ENCODE measurements at places on chromosomes 12 and 14.

- no peak for DNase-seq
Measured at GRCh38 chr14:58488550-58488949, 61.0 kb downstream of the KIAA0586 start.

DNA sequence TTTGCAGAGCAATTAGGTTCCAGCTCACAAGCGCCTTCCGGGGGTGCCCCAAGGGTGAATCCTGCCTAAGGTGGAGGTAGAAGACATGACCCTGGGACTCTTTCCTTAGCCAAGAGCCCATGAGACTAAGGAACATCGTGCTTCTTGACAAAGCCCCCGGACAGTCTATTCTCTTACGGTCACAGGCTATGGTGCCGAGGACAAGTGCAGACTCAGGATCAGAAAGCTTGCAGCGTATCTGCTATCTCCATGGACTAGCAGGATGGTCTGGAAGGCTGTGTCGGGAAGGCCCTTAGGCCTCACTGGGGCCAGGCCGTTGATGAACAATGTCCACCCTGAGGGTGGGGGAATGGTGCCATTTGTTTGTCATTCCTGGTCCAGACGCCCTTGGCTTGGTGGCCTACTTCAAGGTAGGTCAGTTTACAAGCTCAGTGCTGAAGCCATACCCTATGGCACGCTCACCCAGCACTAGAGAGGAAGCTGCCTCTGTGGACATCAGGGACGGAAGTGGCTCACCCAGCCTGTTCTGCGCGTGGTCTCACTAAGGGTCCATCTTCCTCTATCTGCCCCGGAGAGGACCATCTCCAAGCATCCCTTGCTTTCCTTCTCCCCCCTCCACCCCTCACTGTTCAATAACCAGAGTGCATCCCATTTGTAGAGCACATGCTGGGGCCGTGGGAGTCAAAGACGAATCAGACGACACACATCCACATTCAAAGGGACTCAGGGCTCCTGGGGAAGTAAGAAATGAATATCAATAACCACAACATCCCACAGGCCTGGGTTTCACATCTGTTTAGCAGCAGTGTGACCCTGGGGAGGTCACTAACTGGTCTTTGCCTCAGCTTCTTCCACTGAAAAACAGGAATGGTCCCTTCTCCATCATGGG is 45.0 kb upstream of the IQSEC3 start:
- peak; percentile 60 for DNase-seq

- no peak for DNase-seq
Measured at GRCh38 chr12:13592063-13592942, 389.1 kb downstream of the GRIN2B start.

- DNase-seq, result no peak
Measured at GRCh38 chr12:66623455-66623854, 55.4 kb downstream of the GRIP1 start.

DNA sequence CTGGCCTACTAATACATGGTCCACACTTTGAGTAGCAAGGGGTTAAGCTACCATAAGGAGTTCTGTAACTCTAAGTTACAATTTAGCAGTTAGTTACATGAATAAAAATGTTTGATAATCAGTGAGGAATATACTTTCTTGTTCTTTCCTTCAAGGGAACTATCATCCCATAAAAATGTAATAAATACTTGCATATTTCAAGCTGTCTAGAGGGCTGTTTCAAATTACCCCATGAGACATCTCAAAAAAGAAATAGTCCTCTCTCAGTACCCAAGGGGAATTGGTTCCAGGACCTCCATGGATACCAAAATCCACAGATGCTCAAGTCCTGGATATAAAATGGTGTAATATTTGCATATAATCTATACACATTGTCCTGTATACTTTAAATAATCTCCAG is 48.7 kb upstream of the GNG2 start:
- DNase-seq, result peak; percentile 22

DNA sequence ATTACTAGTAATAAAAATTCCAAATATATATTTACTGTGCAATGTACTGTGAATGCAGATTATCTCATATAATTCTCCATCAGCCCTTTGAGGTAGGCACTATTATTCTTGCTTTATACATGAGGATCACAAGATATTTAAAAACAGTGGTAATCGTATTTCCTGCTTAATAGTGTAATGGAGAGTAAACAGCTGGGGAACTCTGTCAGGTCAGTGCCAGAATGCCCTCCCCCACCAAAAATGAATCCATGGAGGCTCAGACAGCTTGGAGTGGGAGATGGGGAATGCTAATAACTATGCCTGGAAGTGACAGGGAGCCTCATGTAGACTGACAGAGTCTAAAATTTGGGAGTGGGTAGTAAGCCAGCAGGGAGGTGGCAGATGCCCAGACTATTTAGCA is 153.6 kb downstream of the PAH start:
- DNase-seq, result no peak

GRCh38 chr14:97874394-97874793 is 1077.2 kb downstream of the VRK1 start:
- DNase-seq, result no peak

- DNase-seq, result no peak
Measured at GRCh38 chr14:92903359-92903758, 19.6 kb upstream of the CHGA start.

DNA sequence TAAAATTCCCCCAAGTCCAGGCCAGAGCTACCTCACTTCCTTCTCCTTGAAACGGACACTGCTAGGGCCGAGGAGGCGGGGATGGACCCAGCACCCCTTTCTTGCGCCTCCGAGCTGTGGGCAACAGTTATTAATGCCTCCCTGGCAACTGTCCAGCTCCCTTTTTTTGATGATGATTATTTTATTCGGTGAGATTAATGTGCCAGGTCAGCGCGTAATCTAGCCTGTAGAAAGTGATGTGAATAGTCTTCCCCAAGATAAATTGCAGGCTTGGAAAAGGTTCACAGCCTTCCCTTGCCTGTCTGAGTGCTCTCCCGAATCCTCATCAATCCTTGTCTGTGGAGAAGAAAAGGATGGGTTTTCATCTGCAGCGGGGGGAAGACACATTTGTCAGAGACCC is 54.3 kb downstream of the RNFT2 start:
- DNase-seq, result no peak

DNA sequence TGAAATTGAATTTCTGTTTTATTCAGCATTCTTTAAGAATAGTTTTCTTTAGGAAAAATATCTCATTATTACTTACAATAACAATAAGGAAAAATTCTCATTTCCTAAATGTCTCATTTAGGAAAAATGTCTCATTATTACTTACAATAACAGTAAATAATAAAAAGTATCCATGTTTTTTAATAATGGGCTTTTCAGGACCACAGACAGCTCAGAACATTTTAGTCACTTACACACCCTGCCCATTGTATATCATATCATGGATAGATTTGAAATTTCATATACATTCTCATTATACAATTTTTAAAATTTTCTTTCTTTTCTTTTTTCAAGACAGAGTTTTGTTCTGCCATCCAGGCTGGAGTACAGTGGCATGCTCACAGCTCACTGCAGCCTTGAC is 58.9 kb downstream of the ASCL1 start:
- DNase-seq, result no peak

GRCh38 chr12:129466499-129466898 is 437.3 kb downstream of the TMEM132D start:
- no peak for DNase-seq

GRCh38 chr12:98256830-98257229 is 258.6 kb upstream of the TMPO start:
- DNase-seq, result no peak

DNA sequence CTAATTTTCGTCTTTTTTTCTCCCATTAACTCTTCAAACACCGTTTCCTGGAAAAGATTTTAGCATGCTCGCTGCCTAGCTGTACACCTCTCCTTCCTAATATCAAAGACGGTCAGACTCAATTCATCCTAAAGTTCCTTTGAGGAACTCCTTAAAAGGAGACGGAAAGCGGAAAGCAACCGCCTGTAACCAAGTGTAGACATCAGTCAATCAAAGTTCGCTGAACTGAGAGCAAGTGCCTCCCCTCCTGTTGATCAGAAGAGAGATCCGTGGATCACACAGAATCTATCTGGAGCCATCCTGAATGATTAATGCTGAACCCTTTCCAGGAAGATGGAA is 412 bp upstream of the TEP1 start:
- DNase-seq, result peak; percentile 81

DNA sequence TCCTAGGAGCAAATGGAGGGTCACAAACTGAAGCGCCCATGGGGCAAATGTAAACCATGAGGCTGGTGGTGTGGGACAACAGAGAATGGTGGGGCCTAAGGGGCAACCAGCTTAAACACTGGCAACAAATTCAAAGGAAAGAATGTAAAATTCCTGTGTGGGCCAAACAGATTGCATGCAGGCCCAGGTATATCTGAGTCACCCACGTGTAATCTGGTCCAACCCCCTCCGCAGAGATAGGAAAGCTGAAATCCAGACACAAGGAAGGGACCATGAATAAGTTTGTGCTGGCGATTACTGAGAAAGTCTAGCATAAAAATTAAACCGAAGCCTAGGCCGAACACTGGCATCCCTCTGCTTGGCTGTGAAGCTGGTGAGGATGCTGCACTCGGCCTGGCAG is 71.6 kb downstream of the ITPK1 start:
- DNase-seq, result no peak

- no peak for DNase-seq
Measured at GRCh38 chr14:35712466-35712865, 96.6 kb downstream of the RALGAPA1 start.

All from activated CD4-positive, alpha-beta T cell treated with anti-CD3 and anti-CD28 coated beads, Interleukin-2, amount 10 ng/mL, durations not matched to agents 24 days and 14 days (primary cell).